ENCODE measurements at places on chromosomes 7 and 10.
A peak's percentile ranks its signal among the peaks of the same experiment; 100 is the strongest.

- DNase-seq: no peak
These were observed 56.3 kb downstream of the SLC13A1 start for GRCh38 chr7:123143252-123144006.

- no peak for DNase-seq
These were observed 325.1 kb upstream of the PLXDC2 start for GRCh38 chr10:19491166-19491565.

DNA sequence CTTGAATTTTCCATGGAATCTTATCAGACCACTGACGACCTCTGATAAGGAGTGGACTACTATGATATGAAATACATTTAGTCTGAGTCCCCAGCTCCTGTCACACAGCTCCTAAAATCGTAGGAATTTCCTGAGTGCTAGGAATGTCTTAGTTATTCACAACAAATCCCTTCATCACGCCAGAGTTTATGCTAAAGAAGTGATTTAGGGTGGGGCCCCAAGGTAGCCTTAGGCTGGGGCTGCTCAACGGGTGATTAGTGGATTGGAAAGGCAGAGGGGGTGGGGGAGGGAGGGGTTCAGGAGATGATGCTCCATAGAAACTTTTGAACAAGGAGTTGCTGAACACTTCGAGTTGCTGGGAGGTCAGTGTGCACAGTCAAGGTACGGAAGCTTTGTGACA lies 7.0 kb upstream of the TET1 start:
- DNase-seq: no peak

DNA sequence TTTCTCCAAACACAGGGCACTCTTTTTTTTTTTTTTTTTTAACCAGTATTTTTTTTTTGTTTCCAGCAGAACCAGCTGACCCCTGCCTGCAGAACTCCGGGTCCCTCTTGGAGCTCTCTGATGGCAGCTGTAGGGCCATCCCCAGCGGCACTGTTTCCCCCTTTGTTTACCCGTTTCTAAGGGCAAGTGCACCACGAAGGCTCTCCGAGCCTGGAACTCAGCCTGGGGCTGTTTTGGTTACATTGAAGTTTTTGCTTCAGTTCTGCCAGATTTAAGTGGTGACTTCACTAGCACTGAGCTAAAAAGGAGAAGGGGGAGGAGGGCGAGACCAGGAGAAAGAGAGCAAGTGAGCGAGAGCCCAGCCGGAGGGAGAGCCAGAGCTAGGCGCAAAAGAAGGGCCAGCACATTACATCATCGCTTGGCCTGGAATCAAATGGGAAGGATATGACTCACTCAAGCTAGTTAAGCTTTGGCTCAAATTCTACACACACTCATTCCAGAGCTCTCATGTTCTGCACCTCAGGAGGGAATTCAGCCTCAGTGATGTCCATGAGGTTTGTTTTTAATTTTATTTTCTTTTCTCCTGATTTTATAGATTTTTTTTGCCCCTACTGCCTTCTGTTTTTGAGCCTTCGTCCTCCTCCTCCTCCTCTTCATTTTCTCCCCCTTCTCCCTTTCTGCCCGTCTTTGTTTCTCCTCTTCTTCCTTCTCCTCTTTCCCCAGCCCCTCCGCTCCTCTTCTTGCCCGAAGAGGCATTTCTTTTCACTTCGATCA lies 272.3 kb downstream of the TRIL start:
- peak; percentile 98 for DNase-seq

GRCh38 chr7:27615420-27616185 lies 47.1 kb downstream of the HIBADH start:
- DNase-seq: no peak

GRCh38 chr10:121121462-121121861 lies 270.3 kb downstream of the WDR11 start:
- no peak for DNase-seq

Measured in foreskin melanocyte (primary cell).